ENCODE measurements at places on chromosomes 5 and 9. TPM values are rescaled to one million over a fixed set of nuclear protein-coding genes. Genes with fewer than 3 reads are reported as not detected.

MRPS27 gene
- total RNA-seq, result 86.3 TPM

CYLC2 gene
- total RNA-seq, result not detected

GDNF gene
- total RNA-seq, result 0.23 TPM

SV2C gene
- total RNA-seq, result not detected

PRUNE2 gene
- total RNA-seq, result 0.63 TPM

BHMT2 gene
- 3.8 TPM for total RNA-seq

SEPTIN8 gene
- total RNA-seq, result 38.1 TPM

ALDH1A1 gene
- 0.87 TPM for total RNA-seq

TMEM203 gene
- 44.9 TPM for total RNA-seq

KIAA0825 gene
- 0.87 TPM for total RNA-seq

PTPRD gene
- 5.6 TPM for total RNA-seq

LTC4S gene
- 9.1 TPM for total RNA-seq

SHC3 gene
- 4.1 TPM for total RNA-seq

CDKN2A gene
- total RNA-seq, result 22.4 TPM

RABEPK gene
- total RNA-seq, result 37.9 TPM

SEMA6A gene
- total RNA-seq, result 8.3 TPM

OR1J2 gene
- not detected for total RNA-seq

HSPB3 gene
- not detected for total RNA-seq

MFAP3 gene
- total RNA-seq, result 35.3 TPM

DMRT3 gene
- total RNA-seq, result 1.4 TPM

PCDHGA5 gene
- 0.63 TPM for total RNA-seq

PTGS1 gene
- total RNA-seq, result 6.0 TPM

KLF4 gene
- 7.4 TPM for total RNA-seq

AQP7 gene
- total RNA-seq, result not detected

PRR16 gene
- total RNA-seq, result 0.23 TPM

LMX1B gene
- 0.52 TPM for total RNA-seq

MCC gene
- total RNA-seq, result 4.3 TPM

CLK4 gene
- 5.1 TPM for total RNA-seq

All from epithelial cell of proximal tubule (primary cell).